Omental fat pad (tissue), 4 donors: ENCODE measurements at places on chromosomes 16 and 17. TPM values are rescaled to one million over a fixed set of nuclear protein-coding genes. Genes with fewer than 3 reads are reported as not detected.

KRTAP2-1 gene
- not detected for total RNA-seq

CLEC10A gene
- 21.7 TPM for total RNA-seq

CCL4L2 gene
- 1.1 TPM for total RNA-seq

LPO gene
- not detected for total RNA-seq

ABCC6 gene
- 2.2 TPM for total RNA-seq

PRCD gene
- 2.3 TPM for total RNA-seq

TRAF4 gene
- 8.4 TPM for total RNA-seq

PRAC2 gene
- not detected for total RNA-seq

RNF166 gene
- total RNA-seq: 13.5 TPM

DCTN5 gene
- total RNA-seq: 38.8 TPM

SOX15 gene
- 0.95 TPM for total RNA-seq

OR1F1 gene
- total RNA-seq: not detected

CDH13 gene
- total RNA-seq: 13.7 TPM

PRSS21 gene
- total RNA-seq: 1.0 TPM

MYH2 gene
- total RNA-seq: 0.12 TPM
